ENCODE measurements at places on chromosomes 6 and 20.

DNA sequence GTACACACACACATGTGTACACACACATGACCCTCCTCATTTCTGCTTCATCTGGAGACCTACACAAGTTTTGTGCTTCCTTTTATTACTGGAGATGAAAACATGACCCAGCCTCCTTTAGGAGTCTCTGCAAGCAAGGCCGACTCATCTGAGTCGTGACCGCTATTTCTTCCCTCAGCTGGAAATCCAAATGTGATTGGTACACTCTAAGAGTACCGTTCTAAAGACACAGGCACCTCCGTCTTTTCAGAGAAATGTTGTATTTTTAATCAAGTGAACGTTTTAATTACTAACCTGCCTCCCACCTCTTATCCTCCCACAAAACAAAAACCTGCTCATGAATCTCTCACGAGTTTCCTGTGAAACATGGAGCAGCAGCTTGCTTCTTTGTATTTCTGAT is 63.0 kb downstream of the LAMP5 start:
- DNase-seq: no peak

DNA sequence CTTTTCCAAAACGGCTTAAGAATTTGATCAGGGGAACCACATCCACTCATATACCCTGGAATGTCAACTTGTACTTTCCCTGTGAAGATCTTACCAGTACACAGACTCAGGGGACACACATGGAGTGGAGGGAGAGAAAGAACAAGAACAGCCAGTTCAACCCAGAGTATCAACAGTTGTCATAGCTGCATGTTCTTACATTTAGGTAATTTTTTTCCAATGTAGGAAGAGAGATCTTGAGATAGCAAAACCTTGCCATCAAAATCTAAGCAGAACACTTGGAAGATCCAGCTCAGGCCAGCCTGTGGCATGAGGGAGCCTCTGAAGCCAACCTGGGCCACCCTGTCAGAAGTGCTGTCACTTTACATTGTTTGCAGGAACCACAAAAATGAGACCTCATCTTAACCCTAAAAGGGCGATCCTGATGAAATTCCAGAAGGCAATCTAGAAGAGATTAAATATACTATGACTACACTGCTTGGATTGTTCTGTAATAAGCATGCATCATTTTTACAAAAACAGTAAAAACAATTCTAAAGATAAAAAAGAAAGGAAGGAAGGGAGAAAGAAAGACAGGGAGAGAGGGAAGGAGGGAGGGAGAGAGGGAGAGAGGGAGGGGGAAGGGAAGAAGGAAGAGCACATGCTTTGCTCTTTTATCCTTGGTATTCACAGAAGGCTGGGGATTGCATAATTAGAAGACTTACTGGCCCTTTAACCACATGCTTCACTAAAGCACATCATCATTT is 124.7 kb upstream of the TCF21 start:
- no peak for DNase-seq

DNA sequence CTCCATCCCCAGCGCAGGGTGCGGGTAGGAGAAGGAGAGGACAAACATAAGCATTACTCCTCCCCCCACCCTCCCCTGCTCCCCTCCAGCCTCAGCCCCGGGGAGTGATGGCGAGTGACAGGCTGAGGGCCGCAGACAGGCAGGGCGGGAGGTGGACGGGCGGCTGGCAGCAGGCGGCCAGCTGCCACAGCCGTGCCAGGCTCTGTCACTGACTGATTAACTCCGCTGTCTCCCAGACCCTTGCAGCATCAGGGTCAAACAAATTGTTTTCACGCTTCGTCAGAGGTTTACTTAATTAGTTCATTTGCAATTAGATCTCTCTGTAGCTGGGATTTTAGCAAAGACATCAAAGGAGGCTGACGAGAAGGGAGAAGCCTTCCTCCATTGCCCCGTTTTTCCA is 41.9 kb downstream of the FOXP4 start:
- DNase-seq: no peak

- DNase-seq: no peak
Observed at GRCh38 chr20:2365666-2366065, 15.0 kb upstream of the TGM6 start.

- DNase-seq: no peak
Observed at GRCh38 chr6:143556529-143556928, 45.0 kb upstream of the FUCA2 start.

- no peak for DNase-seq
Observed at GRCh38 chr20:46951840-46952497, 57.3 kb downstream of the EYA2 start.

GRCh38 chr6:44655412-44656342 is 268.2 kb downstream of the CDC5L start:
- DNase-seq: peak; percentile 27

DNA sequence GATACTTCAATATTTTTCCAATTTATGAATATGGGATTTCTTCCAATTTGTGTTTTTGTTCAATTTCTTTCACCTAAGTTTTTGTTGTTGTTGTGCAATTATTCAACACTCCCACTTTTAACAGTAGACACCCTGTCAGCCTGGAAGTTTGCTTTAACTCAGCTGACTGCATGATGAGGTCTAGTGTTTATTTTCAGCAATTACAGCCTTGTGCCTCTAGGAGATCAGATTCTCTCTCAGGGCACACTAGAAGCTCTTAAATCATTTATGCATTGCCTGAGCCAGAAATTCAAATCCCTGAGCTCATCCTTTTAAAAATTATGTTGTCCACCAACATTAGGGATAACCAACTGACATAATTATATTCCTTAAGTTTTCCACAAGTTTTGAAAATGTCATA is 85.7 kb downstream of the MRAP2 start:
- DNase-seq: no peak

DNA sequence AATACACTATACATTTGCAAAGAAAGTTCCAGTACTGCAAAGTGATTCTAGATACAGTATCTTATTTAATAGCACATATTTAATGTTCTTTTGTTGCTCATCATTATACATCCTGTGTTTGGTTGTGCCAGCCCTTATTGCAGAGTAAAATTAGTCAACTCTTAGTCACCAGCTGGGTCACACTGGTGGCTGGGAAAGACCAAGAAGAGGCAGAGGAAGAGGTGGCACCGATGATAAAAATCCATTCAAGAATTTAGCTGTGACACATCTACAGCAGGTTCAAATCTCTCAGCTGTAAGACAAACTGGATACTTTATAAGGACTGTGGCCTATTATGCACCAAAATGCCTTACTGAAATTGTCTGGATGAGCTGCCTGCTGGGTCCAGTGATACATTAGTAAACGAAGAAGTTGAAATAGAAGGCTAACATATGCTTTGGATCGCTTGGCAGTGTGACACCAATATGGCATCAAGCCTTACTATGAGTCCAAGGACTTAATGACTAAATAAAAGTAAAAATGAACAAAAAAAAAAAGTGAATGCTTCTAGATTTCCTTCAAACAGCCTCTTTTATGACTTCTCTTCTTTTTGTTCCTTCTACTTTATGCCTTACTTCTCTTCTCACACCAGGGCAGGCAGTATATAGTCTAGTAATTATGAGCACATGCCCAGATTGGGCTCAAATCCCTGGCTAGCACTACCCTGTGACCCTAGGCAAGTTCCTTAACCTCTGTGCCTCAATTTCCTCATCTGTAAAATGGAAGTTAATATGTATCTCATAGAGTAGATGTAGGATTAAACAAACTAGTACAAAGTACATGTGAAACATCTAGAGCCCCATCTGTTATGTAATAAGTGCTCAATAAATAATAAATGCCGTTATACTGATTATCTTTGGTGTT is 29.4 kb upstream of the RNF8 start:
- DNase-seq: no peak

GRCh38 chr6:97919631-97920030 is 636.6 kb upstream of the MMS22L start:
- DNase-seq: no peak

GRCh38 chr6:139457476-139457875 is 83.0 kb upstream of the CITED2 start:
- no peak for DNase-seq

DNA sequence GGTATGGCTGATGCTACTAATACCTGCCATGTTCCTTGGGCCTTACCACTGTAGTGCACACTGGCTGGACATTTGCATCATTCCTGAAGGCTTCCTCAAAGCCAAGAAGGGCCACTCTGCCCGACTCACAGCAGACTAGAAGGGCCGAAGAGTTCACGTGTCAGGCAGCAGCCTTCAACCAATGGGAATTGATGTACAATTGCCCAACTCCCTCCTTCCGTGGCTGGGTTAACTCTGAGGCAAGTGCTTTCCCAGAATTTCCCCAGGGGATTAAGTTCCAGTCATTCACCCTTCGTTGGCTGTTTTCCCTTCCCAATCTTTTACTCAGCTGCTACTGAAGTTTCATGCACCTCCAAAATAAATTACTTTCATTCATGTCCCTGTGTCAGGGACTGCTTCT is 29.8 kb downstream of the PSMB9 start:
- no peak for DNase-seq

DNA sequence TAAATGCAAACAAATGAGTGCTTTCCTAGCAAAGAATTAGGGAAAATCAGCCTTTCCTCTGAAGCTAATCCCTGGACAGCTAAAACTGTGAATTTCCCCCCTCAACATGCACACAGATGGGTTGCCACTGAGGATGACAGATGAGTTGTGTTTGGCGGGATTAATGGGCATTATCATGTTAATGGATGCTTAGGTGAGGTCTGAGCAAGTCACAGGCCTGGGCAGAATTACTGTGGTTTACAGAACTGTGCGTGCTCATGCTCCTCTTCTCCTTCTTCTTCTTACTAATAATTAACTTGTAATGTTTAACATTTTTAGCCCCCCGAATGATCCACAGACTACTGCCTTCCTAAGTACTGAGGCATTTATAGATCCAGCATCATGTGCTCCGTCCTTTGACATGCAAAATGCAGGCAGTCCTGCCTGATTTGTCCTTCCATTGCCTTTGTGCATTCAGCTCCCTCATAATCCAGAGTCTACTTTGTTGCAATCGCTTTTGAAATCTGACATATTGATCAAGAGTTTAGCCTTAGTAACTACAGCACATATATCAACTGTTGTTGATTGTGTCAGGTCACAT is 753.4 kb upstream of the MMS22L start:
- DNase-seq: no peak

GRCh38 chr20:8375898-8376297 is 243.8 kb downstream of the PLCB1 start:
- no peak for DNase-seq

GRCh38 chr6:15502446-15503345 is 160.1 kb downstream of the DTNBP1 start:
- no peak for DNase-seq

GRCh38 chr6:16731478-16732051 is 29.7 kb downstream of the ATXN1 start:
- DNase-seq: no peak

GRCh38 chr6:11999246-11999645 is 12.9 kb upstream of the HIVEP1 start:
- DNase-seq: no peak

GRCh38 chr6:107692351-107692750 is 131.8 kb downstream of the SCML4 start:
- DNase-seq: no peak

- no peak for DNase-seq
Observed at GRCh38 chr6:41970436-41970846, 28.8 kb upstream of the CCND3 start.

DNA sequence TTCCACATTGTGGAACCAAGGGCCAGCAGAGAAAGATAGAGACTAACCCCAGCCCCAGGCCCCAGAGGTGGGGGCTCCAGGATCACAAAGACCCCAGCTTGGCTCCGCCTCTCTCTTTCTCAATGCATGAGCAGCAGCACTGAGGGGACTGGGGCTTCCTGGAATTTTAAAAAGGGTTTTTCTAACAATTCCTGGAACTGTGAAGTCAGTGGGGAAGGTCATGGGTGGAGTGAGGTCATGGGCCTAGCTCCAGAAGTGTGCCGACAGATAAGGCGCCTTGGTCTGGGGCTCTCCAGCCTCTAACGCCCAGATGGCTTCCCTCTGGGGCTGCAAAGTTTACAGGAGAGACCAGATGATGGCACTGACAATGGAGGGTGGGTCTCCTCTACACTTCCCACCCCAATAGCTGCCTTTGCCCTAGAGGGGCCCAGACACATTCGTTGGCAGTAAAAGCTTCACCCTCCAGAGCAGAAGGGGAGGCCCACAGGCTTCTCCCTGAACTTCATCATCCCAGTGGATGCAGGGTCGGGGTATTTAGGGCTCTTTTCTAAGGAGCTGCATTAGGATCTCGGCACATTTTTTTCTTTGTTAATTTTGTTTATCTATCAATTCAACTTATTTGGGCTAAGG is 46.9 kb upstream of the CD93 start:
- no peak for DNase-seq

GRCh38 chr6:125834348-125834747 is 43.6 kb downstream of the NCOA7 start:
- DNase-seq: no peak

GRCh38 chr20:49851991-49852390 is 39.4 kb downstream of the SLC9A8 start:
- DNase-seq: no peak

GRCh38 chr6:221531-222349 is 70.5 kb upstream of the DUSP22 start:
- no peak for DNase-seq

GRCh38 chr6:31878726-31879125 is at the start of gene SLC44A4:
Gene SLC44A4, minus strand, starts transcription at chr6:31878997. Its CDS starts 17 bp downstream, at chr6:31878980.
- no peak for DNase-seq

GRCh38 chr20:20462185-20462584 is 94.3 kb downstream of the INSM1 start:
- no peak for DNase-seq

DNA sequence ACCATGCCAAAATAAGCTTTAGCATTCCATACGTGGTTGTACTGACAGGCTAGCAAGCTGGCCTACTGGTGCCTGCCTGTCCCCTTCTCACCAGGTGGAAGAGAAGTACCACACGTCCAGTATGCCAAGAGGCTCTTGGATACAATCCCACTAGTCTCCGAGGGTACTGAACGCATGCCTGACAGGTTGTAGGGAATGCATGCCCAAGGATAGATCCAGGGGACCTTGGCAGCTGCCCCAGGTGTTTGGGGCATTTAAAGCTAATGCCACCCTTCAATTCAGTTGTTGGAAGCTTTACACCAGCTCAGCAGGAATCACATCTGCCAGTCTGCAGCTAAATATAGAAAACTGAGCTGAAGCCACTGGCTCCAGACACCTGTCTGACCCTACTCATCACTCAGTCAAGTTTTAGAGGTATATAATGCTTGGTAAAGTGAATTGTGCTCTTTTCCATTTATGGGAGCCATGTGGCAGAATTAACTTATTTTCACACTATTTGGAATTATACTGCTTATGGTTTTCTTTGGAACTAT is 4.9 kb downstream of the TUBB2B start:
- no peak for DNase-seq

All from NCI-H1930 (cell line).